ENCODE measurements at places on chromosomes 1 and 21.

- no peak for DNase-seq
- no peaks in the 10 kb centered on the region for H3K27me3 ChIP-seq
- no peak overlapping the region for H3K4me3 ChIP-seq
- H3K4me1 ChIP-seq = peaks cover 6% of the 10 kb centered on the region
- H3K27ac ChIP-seq = no peak overlapping the region
These were observed 3.6 kb downstream of the UBXN11 start for GRCh38 chr1:26302733-26303405.

- no peak overlapping the region for H3K27ac ChIP-seq
- no peaks in the 10 kb centered on the region for H3K4me1 ChIP-seq
- H3K36me3 ChIP-seq = no peaks in the 10 kb centered on the region
- no peak for DNase-seq
- H3K4me3 ChIP-seq = no peak overlapping the region
These were observed 18.8 kb downstream of the BATF3 start for GRCh38 chr1:212680680-212681389.

GRCh38 chr1:198486903-198487302 is 53.6 kb downstream of the ATP6V1G3 start:
- no peak for DNase-seq
- H3K4me1 ChIP-seq = no peaks in the 10 kb centered on the region
- H3K27ac ChIP-seq = no peak overlapping the region
- no peaks in the 10 kb centered on the region for H3K27me3 ChIP-seq
- H3K36me3 ChIP-seq = no peaks in the 10 kb centered on the region

DNA sequence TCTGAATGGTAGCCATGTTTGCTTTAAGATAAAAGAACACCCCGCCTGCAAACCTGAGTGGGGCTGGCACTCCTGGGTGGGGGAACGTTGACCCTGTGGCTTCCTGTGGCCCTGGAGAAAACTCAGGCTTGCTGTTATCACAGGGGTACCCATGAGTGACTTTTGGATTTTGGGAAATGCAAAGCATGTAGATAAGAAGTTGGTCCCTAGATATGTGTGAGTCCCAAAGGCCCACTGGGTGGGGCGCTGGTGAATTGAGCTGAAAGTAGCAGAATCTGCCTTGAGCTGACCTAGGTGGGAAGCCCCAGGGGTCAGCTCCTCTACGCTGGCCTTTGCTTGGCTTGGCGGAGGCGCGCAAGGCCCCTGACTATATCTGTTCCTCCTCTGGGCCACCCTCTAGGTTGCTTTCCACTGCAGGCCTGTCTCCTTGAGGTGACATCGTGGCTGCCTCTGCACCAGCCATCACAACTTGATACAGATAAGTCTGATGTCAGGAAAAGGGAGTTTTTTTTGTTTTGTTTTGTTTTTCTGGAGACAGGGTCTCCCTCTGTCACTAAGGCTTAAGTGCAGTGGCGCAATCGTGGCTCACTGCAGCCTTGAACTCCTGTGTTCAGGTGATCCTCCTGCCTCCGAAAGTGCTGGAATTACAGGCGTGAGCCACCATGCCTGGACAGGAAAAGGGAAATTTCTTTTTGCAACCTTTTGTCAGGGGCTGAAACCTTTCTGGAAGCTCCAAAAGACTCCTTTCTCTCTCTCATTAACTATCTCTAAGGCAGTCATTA is 72.2 kb downstream of the AGPAT3 start:
- no peak overlapping the region for H3K4me3 ChIP-seq
- peak overlapping the region; percentile 28 for H3K27ac ChIP-seq
- DNase-seq = no peak
- no peaks in the 10 kb centered on the region for H3K36me3 ChIP-seq
- no peaks in the 10 kb centered on the region for H3K27me3 ChIP-seq

DNA sequence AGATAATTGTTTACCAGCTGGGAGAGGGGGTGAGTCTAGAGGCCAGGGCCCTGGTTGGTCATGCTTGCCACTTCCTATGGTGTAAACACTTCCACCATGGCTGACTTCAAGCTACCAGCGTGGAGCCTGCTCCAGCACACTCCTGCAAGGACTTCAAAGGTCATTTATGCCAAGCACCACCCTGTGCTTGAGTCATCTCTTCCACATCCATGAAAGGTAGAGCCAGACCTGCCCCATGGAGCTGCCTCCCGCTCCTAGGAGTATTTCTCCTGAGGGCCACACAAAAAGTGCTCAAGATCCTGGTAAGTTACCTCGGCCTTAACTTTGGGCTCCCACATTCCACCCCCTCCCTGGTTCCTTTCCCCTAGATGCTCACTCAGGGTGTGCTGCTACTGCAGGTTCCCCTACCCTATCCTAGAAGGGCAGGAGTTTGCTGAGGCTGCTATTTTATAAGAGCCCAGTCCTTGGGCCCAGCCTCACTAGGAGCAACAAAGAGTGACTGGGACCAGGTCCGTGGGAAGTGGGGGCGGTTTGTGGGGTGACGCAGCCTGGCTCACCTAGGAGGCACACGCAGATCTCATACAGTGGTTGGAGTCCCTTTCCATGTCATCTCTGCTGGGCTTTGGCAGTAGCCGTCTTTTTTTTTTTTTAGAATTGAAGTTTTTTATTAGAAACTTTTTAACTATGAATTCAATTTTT is 2.4 kb downstream of the RAB7B start:
- no peaks in the 10 kb centered on the region for H3K36me3 ChIP-seq
- H3K27ac ChIP-seq = no peak overlapping the region
- DNase-seq = peak; percentile 13
- H3K4me3 ChIP-seq = no peak overlapping the region
- peaks cover 17% of the 10 kb centered on the region for H3K4me1 ChIP-seq

- H3K36me3 ChIP-seq = no peaks in the 10 kb centered on the region
- H3K27me3 ChIP-seq = no peaks in the 10 kb centered on the region
- H3K27ac ChIP-seq = no peak overlapping the region
- no peak for DNase-seq
These were observed 35.7 kb downstream of the RGS5 start for GRCh38 chr1:163166886-163167555.

GRCh38 chr1:80506216-80506615 is 1294.5 kb upstream of the ADGRL2 start:
- no peak overlapping the region for H3K27ac ChIP-seq
- no peak overlapping the region for H3K4me3 ChIP-seq
- no peak for DNase-seq
- H3K36me3 ChIP-seq = no peaks in the 10 kb centered on the region

DNA sequence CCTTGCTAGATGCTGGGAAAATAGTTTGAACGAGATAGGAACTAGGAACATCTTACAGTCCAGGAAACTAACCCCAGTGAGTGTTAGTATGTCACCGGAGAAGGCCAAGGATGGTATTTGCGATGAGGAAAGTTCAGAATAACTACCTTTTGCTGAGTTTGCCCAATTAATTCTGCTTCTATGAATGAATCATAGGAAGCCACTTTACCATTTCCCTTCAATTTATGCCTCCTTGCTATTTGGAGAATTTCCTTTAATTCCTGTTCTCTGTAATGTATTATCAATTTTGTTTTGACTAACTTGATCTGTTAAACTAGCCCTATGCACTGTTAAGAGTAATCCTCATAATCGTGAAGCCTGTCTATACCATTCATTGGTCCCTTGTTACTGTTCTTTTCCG is 40.7 kb upstream of the HLX start:
- H3K36me3 ChIP-seq = no peaks in the 10 kb centered on the region
- no peaks in the 10 kb centered on the region for H3K27me3 ChIP-seq
- H3K4me1 ChIP-seq = no peaks in the 10 kb centered on the region
- no peak for DNase-seq

DNA sequence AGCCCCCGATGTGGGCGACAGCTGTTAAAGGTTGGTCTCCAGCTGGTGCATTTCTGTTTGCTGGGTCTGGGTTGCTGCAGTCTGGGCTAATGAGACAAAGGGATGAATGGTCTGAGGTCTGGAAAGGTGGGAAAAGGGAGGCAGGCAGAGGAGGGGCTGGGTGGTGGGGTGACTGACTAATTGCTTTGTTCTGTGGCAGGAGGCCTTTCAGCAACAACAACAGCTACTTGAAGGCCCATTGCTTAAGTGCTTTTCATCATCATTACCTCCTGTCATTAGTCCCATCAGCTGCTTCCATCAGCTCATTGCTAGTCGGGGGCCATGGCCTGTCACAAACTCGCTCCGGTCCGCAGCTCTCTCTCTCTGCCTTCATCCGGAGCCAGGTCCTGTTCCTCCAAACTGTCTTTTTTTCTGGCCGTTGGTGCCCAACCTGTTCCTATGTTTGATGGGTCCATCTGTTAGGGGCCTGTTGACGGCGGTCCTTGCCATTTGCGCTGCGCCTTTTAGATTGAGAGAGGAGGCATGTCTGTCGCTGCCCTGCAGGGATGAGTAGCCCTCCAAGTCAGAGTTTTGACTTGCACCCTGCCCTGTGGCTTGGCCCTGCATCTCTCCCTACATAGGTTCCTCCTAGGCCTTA is 105.6 kb upstream of the PLXNA2 start:
- no peaks in the 10 kb centered on the region for H3K36me3 ChIP-seq
- H3K27ac ChIP-seq = no peak overlapping the region
- no peak for DNase-seq
- no peaks in the 10 kb centered on the region for H3K4me1 ChIP-seq

DNA sequence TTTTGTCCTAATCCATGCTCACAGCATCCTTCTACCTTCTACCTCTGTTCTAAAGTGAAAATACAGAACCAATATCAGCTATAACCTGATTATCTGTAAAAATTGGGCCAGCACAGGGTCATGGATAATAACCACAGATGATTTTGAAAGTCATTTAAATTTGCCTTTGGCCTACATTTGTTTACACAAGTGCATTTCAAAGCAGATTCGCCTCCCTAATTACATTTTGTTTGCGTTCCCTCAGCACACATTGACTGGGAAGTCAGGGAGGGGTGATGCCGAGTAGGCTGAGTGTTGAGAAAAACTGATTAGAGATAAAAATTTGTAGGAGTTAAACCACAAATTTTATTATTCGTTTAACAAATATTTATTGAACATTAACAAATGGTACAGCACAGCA is 19.2 kb upstream of the RGS8 start:
- H3K4me1 ChIP-seq = peaks cover 14% of the 10 kb centered on the region
- no peaks in the 10 kb centered on the region for H3K27me3 ChIP-seq
- no peak for DNase-seq
- no peaks in the 10 kb centered on the region for H3K36me3 ChIP-seq
- H3K27ac ChIP-seq = no peak overlapping the region
- no peak overlapping the region for H3K4me3 ChIP-seq

GRCh38 chr21:15128267-15128666 is 63.5 kb upstream of the NRIP1 start:
- DNase-seq = no peak
- H3K4me3 ChIP-seq = no peak overlapping the region
- H3K36me3 ChIP-seq = no peaks in the 10 kb centered on the region
- peaks cover 4% of the 10 kb centered on the region for H3K4me1 ChIP-seq
- H3K27ac ChIP-seq = no peak overlapping the region
- no peaks in the 10 kb centered on the region for H3K27me3 ChIP-seq

GRCh38 chr1:45892068-45892785 is 88.8 kb downstream of the MAST2 start:
- no peak for DNase-seq
- no peaks in the 10 kb centered on the region for H3K27me3 ChIP-seq
- no peak overlapping the region for H3K4me3 ChIP-seq

- no peak overlapping the region for H3K27ac ChIP-seq
- no peak overlapping the region for H3K4me3 ChIP-seq
- no peak for DNase-seq
- H3K4me1 ChIP-seq = no peaks in the 10 kb centered on the region
- H3K36me3 ChIP-seq = no peaks in the 10 kb centered on the region
These were observed 436.4 kb upstream of the CHRM3 start for GRCh38 chr1:238950017-238950416.

DNA sequence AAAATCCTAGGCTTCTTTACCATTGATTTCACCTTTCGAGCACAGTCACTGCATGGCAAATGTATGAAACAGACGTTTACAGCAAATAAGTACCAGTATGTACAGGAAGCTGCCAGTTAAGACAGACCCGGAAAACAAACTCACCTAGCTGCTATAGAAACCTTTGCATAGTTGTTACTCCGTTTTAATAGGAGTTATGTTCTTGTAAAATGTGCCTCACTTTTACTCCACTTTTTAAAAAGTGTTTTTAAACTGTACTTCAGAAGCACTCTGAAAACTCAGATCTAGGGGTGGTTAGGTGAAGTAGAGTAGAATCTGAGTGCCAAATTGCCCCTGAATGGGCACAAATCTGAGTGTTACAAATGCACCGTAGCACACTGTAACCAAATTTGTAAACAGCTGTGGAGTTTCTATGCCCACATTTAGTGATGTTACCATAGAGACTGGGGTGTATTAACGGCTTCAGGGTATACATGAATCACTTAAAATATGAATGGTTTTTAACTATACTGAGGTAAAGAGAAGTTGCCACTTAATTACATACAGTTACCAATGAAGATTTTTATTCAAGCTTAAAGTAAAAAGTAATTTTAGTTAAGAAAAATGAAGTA is 30.7 kb downstream of the CNIH4 start:
- DNase-seq = no peak
- H3K4me1 ChIP-seq = no peaks in the 10 kb centered on the region
- no peak overlapping the region for H3K27ac ChIP-seq
- no peaks in the 10 kb centered on the region for H3K27me3 ChIP-seq

DNA sequence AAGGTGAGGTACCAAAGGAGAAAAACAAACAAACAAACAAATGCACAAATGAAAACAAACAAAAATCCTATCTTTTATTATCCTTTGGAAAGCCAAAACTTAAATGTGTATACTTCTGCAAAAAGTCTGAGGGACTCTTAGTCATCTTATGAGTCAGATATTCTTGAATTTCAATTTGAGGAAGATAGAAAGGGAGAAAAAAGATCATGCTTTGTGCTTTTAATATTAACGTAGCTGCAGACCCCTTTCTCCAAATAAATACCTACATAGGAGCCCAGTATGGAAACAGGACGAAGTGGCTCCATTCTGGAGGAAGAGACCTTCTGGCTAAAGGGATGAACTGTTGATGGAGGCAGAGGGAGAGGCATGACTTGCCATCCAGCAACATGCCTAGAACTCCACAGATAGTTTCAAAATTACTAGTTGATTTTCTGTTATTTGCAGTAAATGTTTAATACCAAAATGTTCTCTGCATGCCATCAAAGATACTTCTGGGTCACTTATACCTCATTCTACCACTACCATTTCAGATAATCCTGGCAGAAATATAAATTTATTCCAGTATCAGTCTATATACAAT is 25.4 kb downstream of the NUP210L start:
- no peaks in the 10 kb centered on the region for H3K4me1 ChIP-seq
- no peaks in the 10 kb centered on the region for H3K27me3 ChIP-seq
- no peaks in the 10 kb centered on the region for H3K36me3 ChIP-seq
- no peak overlapping the region for H3K27ac ChIP-seq
- DNase-seq = no peak
